ENCODE measurements at places on chromosomes 7 and 10.
A peak's percentile ranks its signal among the peaks of the same experiment; 100 is the strongest.

- H3K27ac ChIP-seq: no peak overlapping the region
- no peaks in the 10 kb centered on the region for H3K27me3 ChIP-seq
- H3K36me3 ChIP-seq: peaks cover 14% of the 10 kb centered on the region
- peak; percentile 17 for DNase-seq
Observed at GRCh38 chr7:98203261-98203963, 7.8 kb upstream of the BHLHA15 start.

DNA sequence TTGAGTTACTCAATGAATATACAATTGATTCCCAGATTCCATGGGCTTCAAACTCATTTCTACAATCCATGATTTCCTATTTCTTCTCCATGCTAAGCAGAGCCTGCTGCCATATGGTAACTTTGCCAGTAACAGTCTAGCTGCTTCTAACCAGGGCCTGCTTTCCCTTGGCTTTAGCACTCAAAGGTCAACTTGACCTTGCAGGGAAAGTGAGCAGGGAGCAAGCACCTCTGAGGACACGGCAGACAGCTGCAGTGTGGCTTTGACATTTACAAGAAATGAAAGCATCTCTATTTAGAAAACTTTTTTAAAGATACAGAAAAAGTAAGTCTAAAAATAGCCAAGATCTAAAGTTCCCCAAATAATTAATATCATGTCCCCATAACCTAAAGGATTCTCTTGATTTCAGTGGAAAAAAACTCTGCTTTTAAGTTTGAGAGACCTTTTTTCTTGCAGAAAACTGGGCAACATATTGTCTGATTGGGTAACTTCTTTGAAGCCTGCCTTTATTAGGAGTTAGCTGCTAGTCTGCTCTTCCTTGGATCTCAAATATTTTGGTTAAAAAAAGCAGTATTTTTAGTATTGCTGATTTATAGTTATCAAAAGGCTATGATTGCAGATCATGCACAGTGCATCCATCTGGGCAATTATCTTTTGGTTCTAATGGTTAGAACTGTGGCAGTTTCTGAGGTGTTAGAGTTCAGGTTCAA is 257.9 kb downstream of the AHR start:
- no peak for DNase-seq
- no peaks in the 10 kb centered on the region for H3K4me1 ChIP-seq
- H3K4me3 ChIP-seq: no peak overlapping the region

DNA sequence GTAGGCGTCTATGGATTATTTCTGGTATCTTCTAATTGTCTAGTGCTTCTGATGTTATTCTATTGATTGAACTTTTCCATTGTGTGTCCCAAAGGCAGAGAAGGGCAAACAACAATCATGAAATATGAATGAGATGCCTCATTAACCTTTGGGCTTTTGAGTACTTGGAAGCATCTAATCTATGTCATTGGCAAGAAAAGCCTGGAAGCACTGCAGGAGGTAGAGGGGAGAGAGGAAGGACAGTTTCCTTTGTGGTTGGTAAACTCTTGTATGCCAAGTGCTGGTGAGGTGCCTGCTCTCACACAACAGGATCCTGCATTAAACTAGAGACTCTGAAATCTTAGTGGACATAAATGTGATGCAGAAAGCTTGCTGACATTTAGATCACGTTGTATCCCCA is 155.2 kb upstream of the TPK1 start:
- H3K27ac ChIP-seq: no peak overlapping the region
- H3K4me3 ChIP-seq: no peak overlapping the region
- no peaks in the 10 kb centered on the region for H3K4me1 ChIP-seq
- H3K36me3 ChIP-seq: no peaks in the 10 kb centered on the region
- H3K27me3 ChIP-seq: no peaks in the 10 kb centered on the region

DNA sequence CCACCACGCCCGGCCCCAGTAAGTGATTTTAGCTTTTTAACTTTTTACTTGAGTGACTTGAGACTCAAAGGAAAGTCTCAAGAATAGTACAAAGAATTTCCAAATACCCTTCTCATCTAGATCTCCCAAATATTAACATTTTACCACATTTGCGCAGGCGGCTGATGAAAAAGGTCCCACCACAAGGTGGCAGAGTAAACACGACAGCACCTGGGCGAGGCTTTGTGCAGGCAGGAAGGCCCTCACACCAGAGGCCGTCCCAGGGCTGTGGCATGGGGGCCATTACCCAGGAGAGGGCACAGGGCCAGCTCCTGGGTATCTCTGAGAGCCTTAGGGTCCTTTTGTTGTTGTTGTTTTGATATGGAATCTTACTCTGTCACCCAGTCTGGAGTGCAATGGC is 50.0 kb upstream of the WIPI2 start:
- peaks cover 8% of the 10 kb centered on the region for H3K4me1 ChIP-seq
- H3K36me3 ChIP-seq: no peaks in the 10 kb centered on the region
- H3K27me3 ChIP-seq: no peaks in the 10 kb centered on the region
- no peak overlapping the region for H3K27ac ChIP-seq

DNA sequence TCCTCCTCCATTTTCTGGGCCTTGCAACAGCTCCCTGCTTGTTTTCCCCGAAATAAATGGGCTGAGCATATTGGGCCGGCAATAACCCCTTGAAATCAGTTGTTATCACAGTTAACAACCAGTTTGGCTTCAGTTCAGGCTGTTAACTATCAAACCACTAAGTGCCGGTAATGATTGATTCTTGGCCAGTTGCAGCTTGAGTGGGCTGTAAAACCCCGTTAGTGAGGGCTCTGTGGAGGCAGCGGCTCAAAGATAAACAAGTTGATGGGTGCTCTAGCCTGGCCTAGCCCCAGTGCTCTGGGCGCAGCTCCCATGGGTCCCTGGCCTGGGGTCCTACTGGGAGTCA is 8.3 kb downstream of the FGF8 start:
- no peak overlapping the region for H3K27ac ChIP-seq
- H3K4me1 ChIP-seq: no peaks in the 10 kb centered on the region
- H3K36me3 ChIP-seq: no peaks in the 10 kb centered on the region
- no peak for DNase-seq
- H3K27me3 ChIP-seq: peaks cover 2% of the 10 kb centered on the region

Measured in natural killer cell (primary cell).